Stimulated activated CD4-positive, alpha-beta T cell treated with anti-CD3 and anti-CD28 coated beads, TNF-alpha, amount 100 ng/mL, for 4 hours (primary cell): ENCODE measurements at places on chromosomes 12 and 14.

DNA sequence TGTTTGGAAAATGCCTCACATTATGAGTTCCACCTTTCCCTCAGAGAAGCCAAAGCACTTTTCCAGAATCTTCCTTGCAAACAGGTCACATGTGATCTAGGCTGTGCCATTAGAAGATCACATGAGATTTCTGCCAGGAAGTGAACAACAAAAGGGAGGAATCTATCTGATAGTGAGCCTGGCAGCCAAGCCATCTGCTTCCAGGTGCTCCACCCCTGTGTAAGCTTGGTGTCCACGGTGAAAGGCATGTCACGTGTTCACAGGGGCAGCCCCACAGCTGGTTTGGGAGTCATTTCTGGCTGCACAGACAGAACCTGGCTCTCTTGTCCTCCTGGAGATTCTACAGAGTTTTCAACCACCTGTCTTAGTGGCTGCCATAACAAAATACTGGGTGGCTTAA, 3.5 kb upstream of the KSR2 start:
- no peak for DNase-seq

GRCh38 chr14:22338917-22339715, 249.9 kb downstream of the DAD1 start:
- no peak for DNase-seq

DNA sequence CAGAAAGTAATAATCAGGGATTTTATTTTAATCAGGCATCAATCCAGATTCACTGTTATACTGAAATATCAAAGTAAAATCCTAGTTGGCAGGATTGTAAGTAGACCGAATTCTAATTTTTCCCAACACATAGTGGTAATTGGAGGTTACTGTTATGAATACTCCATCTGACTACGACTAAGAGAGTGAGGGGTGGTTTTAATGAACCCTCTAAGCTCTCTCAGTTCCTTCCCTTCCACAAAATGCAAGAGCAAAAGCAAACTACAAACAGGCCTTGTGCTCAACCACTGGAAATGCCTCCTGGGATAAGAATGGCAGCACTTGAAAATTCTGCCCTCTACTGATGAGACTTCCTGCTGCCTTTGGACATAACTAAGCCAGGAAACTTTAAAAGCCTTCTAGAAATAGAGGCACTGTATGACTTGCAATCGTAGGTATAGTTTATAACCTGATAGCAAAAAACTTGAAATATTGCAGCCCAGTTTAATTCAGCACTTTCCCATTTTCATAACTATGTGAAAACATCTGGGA, 184.8 kb downstream of the SLC16A7 start:
- DNase-seq, result no peak

DNA sequence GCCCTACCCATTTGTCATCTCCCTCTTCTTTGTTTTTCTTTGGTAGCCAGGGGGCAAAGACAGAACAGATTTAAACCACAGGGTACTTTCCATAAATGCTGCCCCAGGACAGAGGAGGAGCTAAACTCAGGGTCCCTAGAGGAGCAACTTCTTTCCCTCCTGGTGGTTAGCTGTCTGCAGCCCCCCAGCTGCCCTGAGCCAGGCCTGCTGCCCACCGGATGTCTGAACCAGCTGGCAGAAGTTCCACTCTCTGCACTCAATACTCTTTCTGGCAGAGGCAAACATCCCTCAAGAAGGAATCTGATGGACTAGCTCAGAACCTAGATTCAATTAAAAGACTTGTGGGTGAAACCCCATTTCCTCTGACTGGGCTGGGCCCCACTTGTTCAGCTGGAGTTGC, 10.7 kb downstream of the VDR start:
- no peak for DNase-seq

GRCh38 chr12:58860788-58861240, 59.5 kb downstream of the LRIG3 start:
- DNase-seq, result no peak

DNA sequence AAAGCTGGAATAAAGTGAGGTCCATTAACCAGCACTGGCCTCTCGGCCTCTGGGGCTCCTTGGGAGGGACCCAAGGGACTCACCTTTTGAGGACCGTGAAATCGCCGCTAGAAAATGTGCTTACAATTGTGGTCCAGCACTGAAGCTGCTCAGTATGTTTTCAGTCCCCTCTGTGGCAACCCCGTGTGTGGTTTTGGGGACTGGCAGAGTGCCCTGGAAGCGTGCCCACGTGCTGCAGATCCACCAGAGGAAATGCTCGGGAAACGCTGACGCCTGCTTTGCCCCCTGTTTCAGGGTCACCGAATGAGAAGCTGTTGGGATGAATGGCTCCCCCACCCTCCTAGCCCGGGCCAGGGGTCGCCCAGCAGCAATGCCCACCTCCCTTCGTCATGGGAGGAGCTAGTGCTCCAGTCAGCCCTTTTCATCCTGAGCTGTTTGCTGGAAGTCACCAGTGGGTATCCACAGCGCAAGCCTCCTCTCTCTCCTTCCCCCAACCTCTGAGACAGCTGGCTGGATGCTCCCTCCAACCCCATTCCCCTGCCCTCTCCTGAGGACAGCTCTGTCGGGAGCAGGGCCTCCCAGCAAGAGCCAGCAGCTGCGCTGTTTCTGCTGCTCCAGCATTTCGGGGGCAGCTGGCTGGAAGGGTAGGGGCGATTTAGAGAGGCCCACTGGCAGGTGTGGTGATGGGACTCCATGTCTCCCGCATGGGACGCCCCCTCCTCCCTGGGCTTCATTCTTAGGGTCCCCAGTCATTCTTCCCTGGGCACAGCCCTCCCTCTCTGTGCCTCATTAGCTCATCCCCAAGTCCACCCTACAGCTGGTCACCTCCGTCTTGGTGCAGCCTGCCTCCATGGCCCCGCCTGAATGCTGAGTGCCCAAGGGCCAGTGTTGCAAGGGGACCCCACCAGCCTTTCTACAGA, 33.2 kb upstream of the PPP1R13B start:
- no peak for DNase-seq

DNA sequence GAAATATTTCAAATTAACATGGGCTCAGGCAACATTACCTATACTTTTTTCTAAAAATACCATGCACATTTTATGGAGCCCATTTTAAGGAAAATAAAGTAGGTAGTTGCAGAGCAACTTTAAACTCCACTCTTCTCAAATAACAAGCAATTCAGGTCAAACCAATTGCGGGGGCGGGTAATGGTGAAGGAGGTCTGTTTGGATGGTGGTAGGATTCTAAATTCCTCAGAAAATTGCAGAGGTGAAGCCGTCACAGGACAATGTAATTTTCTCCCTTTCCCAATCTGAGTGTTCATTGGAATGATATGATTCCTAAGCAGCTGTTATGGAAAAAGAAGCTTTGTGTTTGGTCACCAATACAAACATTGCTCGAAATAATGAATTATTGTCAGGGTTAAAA, 11.6 kb downstream of the PKP2 start:
- no peak for DNase-seq

DNA sequence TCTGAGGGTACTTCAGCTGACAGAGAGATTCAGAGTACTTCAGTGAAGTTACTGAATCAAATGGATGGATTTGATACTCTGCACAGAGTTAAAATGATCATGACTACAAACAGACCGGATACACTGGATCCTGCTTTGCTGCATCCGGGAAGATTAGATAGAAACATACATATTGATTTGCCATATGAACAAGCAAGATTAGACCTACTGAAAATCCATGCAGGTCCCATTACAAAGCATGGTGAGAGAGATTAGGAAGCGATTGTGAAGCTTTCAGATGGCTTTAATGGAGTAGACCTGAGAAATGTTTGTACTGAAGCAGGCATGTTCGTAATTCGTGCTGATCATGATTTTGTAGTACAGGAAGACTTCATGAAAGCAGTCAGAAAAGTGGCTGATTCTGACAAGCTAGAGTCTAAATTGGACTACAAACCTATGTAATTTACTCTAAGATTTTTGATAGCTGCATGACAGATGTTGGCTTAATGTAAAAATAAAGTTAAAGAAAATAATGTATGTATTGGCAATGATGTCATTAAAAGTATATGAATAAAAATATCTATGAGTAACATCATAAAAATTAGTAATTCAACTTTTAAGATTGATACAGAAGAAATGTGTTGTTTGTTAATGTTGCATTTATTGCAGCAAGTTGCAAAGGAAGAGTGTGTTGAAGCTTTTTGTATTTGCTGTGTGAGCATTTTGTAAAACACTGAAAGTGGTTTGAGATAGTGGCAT, 136.1 kb upstream of the RAP1B start:
- DNase-seq, result no peak

GRCh38 chr12:39145175-39145999, 240.0 kb upstream of the CPNE8 start:
- no peak for DNase-seq

DNA sequence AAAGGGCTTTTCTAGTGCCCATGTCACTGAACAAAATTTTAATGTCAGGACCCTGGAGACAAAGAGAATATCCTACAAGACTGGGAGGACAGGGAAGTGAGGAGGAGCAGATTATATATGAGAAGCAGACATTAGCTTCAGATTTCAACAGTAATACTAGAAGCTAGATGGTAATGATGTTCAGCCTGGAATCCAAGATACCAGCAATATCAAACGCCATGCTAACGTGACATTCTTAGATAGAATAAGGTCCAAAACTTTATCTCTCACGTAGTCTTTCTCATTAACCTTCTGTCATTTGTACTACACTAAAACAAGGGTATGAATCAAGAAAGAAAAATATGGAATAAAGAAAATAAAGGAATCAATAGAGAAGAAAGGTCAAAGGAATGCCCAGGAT, 18.7 kb downstream of the SOS2 start:
- no peak for DNase-seq

DNA sequence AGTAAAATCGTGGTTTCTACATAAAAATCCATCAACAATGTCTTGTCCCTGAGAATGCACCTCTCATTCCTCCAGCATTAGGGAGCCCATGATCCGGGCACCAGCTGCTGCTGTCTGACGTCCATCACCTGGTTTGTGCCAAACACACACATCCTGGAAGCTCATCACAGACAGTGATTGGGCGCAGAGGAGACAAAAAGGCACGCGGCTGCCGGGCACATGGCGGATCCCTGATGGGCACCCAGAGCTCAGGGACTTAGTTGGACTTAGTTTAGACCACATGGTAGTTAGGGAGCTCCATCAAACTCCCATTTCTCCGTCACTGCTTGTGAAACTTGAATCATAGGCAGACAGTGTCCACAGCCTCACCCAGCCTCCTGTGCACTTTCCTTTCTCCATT, 1059.3 kb downstream of the TMEM121 start:
- DNase-seq, result no peak

DNA sequence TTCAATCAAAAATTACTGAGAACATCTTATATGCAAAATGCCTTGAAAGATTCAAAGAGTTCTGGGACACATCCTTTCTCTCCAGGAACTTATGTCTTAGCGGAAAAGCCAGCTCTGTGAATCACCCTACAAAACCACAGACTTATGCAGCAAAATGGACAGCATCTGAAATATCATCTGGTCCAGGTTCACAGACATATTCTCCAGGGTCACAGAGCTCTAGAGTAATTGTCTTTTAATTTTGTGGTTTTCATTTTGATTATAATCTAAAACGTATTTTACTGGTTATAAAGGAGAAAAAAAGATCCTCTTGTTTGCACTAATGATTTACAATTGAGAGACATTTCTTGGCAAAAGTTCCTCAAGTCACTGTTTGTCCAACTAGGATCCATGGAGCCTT, 246.2 kb downstream of the MSRB3 start:
- DNase-seq, result no peak
